Uterus (tissue), 4 donors: ENCODE measurements at places on chromosomes 13 and 19.

DNA sequence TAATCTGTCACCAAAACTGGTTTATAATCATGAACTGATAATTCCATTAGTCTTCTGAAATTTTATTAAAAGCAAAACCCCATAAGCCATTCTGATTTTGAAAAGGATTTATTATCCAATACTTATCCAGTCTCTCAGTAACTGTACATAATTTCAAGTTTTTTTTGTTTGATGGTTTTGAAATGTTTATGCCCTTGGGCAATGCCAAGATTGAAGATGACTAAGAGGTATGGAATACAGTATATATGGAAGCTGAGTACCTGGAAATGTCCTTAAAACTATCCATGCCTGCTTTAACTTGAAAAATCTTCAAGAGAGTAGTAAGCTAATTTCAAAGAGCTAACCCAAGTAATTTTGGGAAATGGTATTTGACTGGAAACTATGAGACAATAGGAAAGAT is 1.8 kb upstream of the NEK5 start:
- no peak for DNase-seq

- no peak for DNase-seq
Observed at GRCh38 chr13:100584896-100585295, 3.7 kb downstream of the GGACT start.

- DNase-seq = no peak
Observed at GRCh38 chr13:22107549-22107948, 436.7 kb downstream of the FGF9 start.

DNA sequence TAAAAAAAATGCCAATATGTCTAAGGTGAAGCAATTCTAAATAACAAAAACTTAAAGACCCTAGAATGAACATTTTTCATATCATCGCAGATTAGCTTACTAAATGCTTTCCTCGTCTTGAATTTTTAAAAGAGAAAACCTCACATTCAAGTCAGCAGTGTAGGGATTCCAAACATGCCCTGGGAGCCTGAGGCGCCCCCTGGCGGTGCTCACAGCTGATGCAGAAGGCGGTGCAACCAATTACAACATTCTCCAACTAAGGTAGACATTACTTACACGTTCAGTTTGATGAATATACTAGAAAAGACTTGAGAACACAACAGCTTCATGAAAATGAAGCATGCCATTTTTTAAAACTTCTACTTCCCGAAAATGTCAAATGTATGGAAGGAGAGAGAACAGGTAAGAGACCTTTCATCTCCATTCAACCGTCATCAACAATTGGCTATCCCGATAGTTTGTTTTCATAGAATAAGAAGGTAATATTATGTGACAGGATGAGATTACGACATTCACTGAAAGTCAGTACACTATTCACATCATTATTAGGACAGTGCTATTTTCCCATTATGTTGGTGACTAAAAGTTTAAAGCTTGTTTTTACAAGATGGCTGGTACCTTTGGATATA is 304.4 kb downstream of the DCLK1 start:
- DNase-seq = no peak

DNA sequence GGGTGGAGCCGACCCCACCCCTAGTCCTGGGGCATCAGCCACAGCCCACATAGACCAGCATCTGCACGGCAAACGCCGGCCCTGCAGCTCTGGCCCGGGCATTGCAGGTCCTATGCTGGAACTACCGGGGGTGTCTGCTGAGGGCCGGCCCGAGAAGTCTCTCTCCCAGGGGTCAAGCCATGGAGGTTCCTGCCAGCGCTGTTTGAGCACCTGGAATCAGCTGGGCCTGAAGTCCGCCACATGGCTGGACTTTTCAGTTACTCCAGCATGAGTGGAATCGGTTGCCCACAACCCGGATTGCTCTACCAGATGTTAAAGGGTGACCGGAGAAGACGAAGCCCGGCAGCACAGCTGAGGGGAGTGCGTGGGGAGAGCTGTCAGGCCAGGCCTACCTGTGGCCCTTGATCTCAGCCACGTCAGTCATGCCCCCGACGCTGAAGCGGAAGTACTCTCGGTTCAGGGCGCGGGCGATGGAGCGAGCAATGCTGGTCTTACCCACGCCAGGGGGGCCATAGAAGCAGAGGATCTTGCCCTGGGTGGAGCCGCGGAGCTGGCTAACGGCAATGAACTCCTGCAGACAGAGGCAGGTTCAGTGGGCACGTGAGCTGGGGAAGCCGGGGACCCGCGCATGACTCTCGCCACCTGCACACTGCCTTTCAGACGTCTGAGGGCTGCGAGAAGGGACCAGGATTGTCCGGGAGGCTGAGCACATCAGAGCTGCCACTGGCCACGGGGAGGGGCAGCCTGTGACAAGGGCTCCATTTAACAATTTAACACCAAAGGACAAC is 8.7 kb downstream of the RPL36 start:
- DNase-seq = no peak

- no peak for DNase-seq
Observed at GRCh38 chr13:37168926-37169325, 63.5 kb upstream of the CSNK1A1L start.

DNA sequence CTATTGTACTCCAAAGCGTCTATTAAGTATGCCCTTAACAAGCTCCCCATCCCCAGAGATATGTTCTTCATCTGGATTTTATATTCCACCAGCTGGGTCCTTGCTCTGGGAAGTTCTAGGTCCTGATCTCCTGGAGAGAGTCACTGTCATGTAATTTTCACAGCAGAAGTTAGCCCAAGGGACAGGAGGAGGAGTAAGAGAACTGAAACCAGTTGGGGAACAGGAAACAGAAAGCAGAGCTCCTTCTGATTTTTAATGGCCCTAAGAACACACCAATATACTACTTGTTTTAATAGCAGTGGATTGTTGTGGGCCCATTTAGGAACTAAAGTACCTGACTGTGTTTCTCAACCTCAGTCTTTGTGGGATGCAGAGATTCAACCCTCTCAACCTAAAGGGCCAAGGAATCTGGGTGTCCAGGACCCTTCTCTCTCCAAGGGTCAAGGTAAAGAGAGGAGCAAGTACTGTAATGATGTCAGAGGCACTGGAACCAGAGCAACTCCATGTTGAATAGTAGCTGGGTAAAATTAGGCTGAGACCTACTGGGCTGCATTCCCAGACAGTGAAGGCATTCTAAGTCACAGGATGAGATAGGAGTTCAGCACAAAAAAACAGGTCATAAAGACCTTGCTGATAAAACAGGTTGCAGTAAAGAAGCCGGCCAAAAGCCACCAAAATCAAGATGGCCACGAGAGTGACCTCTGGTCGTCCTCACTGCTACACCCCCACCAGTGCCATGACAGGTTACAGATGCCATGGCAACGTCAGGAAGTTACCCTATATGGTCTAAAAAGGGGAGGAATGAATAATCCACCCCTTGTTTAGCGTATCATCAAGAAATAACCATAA is 8.1 kb upstream of the FPR3 start:
- DNase-seq = no peak

DNA sequence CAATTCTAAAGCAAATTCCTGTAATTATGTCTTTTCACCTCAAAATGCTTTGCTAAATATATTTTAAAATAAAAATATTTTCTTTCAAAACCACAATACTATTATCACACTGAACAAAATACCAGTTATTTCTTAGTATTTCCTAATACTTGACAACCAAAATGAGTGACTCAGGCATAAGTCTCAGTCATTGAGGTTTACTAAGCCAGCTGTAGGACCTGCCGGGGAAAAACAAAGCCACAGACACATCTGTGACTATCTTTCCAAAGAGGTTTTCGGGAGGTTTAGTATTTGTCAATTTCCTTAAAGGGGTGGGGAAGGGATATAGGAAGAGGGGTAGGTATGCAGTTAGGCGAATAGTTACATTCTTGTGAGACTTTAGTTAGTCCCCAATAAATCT is 3.2 kb upstream of the ZNF235 start:
- DNase-seq = no peak

DNA sequence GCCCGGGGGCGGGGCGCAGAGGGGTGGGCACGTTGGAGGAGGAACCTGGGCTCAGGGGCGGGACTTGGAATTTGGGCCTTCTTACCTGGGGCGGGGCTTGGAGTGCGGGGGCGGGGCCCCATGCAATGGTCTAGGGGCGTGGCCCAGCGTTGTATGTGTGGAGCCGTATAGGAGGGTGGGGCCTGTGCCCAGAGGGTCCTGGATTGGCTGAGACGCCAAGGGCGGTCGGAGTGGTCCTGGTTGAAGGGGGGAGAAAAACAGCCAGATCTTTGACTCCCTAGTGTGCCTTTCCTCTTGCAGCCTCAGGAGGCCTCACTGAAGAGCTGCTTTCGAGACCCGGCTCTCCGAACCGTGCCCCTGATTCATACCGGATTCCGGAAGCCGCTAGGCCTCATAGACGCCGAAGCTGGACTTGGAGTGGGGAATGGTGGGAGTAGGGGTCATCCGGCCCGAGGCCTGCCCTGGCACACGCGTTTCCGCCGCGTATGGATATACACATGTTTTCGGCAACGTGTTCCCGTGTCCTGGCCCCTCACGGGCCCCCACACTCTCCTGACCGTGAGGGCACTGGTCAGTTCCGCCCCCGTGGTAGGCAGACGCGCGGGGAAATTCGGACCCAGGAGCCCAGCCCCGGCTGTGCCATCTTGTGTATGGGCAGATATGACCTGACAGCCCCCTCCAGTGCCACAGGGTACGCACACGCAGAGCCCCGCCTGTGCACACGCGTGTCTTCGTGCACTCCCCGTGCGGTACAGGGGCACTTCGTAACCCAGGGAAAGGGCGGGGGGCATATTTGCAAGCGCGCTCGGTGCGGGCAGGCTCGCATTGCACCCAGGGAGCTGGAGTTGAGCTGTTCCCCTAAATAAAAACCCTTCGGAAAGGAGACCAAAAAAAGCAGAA is 661 bp upstream of the PRR12 start:
- DNase-seq = peak; percentile 95

GRCh38 chr19:18197306-18197705 is 4.3 kb downstream of the MPV17L2 start:
- DNase-seq = no peak

GRCh38 chr19:49682274-49682673 is 5.2 kb downstream of the PRMT1 start:
- DNase-seq = no peak

GRCh38 chr13:20136781-20137703 is 23.8 kb downstream of the GJA3 start:
- DNase-seq = no peak

DNA sequence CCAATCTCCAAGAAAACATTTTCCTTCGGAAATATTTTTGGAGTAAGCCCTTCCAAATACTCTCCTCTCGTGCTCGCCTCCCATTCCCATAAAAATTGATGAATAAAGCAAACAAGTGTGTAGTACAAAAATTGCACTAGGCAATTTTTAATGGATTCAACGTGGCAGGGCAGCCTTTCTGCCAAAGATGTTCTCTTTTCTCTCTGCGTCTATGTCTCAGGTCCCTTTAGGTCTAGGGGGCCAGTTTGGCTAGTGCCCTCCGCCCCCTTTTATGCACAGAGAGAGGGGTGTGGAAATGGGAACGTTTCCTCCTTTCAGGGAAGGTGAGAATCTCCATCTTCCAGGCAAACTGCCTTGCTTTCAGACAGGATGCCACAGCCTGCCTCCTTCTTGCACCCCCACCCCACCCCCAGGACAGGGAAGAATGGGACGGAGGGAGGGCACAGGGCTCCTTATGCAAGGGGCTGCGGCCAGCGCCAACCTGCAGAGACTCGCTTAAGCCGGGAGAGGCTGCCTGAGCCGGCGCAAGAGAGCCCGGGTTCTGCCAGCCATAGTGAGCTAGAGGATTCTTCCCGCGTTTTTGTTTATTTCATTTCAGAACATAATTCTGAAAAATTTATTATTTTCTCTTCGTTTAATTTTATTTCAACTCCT is 2.7 kb upstream of the ZIC2 start:
- no peak for DNase-seq

DNA sequence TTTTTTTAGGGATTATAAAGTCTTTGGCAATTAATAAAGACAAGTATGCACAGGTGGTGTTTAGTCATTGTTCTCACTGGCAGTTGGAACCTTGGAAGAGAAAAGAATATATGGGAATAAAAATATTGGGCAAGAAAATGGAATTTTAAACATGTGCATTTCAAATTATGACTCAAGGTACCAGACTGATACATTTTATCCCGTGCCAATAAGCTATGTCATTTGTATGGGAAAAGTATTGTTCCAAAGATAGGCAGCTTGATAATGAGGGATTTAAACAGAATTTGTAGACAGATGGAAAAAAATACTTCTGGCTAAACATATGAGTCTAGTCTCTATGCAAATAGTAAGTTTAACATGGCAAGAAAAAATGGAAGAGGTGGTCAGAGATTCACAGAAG is 169.5 kb upstream of the UFM1 start:
- no peak for DNase-seq
